ENCODE measurements at places on chromosomes 12 and 14.

GRCh38 chr12:77746096-77746495, 84.6 kb upstream of the NAV3 start:
- no peak for DNase-seq

DNA sequence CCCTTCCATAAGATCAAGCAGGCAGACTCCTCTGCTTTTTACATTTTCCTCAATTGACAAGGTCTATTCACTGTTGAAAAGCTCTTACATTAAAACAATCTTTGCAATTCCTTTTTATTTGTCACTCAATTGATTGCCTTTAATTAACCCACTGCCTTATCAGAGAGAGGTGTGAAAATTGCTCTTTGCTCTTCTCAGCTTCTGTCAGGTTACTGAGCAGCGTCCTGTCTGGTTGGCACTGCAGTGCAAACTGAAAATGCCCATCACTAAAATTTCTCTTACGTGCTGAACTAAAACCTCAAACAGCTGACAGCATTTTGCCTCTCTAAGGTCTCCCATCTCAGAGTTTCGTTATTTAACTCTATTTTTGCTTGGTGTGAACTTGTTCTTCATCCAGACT, 504.1 kb upstream of the ATXN7L3B start:
- no peak for DNase-seq

- DNase-seq, result no peak
These were observed 4.8 kb downstream of the SYNE3 start for GRCh38 chr14:95511687-95512086.

DNA sequence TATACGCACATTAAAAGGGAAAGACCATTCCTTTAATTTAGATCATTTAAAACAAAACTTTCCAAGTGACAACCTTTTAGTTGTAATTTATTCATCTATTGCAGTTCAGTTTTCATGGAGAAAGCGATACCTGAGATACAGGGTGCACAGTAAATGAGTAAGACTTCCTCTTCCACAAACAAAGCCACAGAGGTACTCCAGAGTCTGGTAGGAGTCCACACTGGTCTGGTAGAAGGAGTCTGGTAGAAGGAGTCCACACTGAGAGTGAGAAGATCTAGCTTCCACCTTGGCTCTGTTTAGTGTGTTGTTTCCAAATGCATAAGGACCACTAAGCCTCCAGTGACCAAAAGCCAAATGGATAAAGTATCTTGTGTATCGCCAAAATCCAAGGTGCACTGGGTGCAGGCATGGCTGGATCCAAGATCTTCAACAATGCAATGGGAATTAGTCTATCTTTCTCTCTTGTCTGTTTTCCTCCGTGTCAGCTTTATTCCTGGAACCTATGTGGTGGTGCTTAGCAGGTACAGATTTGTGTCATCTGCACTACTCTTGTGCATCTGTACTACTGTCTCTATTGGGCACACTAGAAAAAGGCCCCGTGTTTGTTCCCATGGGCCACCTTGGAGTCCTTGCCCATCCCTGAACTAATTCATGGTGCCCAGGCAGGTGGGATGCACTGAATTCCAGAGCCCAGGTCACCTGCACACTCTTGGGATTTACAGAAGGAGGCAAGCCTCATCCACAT, 331.1 kb downstream of the BCL11B start:
- DNase-seq, result no peak

DNA sequence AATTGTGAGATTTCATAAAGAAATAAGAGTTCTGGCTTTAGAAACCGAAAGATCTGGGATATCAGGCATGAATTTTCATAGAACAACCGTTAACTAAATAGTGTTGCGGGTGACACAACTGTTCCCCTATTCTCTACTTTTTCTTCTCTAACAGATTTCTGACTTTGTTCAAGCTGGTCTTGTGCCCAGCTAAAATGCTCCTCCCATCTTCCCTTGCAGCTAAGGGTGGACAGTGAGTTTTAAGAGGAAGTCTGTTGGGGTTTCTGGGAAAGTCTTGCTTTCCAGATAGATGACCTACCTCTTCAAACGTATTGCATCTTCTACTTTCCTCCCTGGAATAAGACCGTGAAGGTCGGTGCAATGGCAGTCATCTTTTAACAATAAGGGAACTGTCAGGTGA, 18.7 kb downstream of the CCDC63 start:
- no peak for DNase-seq

GRCh38 chr14:101827286-101827685, 65.8 kb downstream of the PPP2R5C start:
- no peak for DNase-seq

DNA sequence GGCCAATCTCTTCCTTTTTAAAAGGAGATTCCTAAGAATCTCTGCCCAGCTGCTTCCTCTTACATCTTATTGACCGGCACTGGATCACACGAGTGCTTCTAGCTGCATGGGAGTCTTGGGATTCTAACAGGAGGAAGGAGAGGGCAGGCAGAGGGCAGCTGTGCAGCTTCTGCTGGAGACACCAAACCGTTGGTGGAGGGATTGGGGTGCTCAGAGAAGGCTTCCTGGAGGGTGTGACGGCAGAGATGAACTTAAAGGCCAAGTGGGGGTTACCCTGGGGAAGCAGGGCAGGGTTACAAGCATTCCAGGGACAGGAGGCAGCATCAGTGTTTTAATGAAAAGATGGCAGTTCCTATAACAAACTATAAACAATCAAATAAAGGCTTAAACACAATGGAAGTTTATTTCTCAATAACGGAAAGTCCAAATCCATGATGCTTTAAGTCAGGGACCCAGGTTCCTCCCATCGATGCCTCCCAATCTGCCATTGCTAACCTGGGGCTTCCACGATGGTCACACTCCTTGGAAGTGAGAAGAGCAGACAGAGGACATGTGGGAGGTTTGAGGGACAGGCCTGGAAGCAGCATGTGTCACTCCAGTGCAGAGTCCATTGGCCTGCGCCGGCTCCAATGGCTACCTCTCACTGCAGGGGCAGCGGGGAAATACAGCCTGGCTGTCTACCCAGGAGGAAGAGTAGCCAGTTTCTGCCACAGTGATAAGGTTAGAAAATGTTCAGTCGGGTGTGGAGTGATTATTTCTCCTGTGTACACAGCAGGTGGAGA, 53.1 kb upstream of the DDX11 start:
- DNase-seq, result no peak

GRCh38 chr12:103313894-103314293, 181.9 kb downstream of the C12orf42 start:
- no peak for DNase-seq

DNA sequence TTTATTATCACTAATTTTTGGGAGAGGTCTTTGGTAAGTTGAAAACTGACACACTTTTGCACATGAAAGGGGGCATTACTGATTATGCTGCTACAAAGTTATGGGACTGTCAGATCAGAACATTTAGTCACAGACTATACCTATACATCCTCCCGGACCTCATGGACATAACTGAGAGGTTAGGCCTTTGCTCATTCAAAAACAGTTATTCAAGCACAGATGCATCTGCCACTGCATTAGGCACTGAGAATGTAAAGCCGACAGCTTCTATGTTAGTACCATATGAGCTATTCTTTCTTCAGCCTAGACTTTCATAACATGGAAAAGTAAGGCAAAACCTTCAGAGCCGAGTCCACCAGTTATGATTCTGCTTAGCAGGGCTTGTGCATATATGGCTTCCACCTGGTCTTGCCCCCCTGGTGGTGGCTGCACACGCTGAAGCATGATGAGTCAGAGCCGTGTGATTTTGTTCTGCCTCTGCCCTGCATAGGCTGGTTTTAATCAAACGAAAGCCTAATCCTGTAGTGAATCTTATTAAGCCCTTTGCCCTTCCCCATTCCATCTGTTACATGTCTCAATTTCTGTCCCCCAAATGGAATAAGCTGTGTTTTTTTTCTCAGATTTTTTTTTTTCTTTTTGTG, 21.8 kb upstream of the RNU6-8 start:
- DNase-seq, result no peak

GRCh38 chr12:92085040-92085735, 60.5 kb downstream of the BTG1 start:
- DNase-seq, result no peak

- DNase-seq, result no peak
These were observed 10.7 kb downstream of the PXN start for GRCh38 chr12:120254809-120255208.

DNA sequence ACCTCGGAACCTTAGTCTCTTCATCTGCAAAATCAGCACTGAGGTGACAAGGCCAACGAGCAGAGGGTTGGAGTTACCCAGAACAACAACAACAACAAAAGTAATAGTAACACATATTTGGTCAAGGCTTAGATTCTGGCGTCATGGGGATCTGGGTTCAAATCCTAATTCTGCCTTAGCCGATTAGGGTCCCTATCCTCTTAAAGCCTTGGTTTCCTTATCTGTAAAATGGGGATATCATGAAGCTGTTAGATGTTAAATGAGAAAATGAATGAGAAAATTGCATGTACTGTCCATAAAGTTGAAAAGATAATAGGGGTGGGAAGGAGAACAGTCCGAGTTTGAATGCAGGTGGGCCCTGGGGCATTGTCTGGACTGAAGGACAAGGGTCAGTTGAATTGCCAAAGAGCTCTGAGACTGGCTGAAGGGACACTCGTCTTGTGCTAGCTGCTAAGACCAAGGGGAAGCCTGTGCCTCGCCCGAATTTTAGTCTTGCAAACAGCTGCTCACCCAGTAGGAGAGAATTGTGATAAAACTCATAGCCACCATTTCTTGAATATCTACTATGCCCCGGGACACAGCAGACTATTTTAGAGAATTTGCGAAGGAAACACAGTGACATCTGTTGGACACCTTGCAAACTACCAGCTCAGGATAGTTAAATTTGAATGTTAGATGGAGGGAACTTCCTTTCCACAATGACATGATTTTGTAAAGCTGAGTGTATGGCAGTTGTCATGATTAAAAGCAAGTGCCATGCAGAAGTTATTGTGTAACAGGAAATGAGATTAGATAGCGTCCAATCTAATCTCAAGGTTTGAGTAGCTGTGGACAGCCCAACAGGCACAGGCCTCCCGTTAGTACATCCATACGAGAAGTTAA, 6.8 kb upstream of the HNF1A start:
- DNase-seq, result peak; percentile 39

GRCh38 chr12:42182394-42182793, 37.7 kb upstream of the GXYLT1 start:
- no peak for DNase-seq
